ENCODE measurements at places on chromosomes 16 and 17.

DNA sequence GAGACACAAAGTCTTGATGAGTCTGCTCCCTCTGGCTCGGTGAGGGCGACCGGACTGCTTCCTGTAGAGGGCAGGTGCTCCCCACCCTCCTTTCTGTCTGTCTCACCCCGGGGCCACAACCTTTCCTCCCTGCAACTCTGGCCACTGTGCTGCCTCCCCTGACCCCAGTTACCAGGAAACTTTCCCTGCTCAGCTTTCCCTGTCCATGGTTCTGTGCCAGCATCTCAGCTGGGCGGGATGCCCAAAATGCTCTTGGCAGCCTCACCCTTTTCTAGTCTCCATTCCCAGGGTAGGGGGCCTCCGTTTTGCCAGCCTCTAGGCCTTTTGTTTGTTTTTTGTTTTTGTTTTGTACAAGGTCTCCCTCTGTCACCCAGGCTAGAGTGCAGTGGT lies 1.4 kb downstream of the PLD2 start:
- no peak for DNase-seq

- DNase-seq, result no peak
Measured at GRCh38 chr17:20059728-20060188, 50.6 kb downstream of the SPECC1 start.

GRCh38 chr17:75691801-75692626 lies 24.9 kb downstream of the SAP30BP start:
- no peak for DNase-seq

DNA sequence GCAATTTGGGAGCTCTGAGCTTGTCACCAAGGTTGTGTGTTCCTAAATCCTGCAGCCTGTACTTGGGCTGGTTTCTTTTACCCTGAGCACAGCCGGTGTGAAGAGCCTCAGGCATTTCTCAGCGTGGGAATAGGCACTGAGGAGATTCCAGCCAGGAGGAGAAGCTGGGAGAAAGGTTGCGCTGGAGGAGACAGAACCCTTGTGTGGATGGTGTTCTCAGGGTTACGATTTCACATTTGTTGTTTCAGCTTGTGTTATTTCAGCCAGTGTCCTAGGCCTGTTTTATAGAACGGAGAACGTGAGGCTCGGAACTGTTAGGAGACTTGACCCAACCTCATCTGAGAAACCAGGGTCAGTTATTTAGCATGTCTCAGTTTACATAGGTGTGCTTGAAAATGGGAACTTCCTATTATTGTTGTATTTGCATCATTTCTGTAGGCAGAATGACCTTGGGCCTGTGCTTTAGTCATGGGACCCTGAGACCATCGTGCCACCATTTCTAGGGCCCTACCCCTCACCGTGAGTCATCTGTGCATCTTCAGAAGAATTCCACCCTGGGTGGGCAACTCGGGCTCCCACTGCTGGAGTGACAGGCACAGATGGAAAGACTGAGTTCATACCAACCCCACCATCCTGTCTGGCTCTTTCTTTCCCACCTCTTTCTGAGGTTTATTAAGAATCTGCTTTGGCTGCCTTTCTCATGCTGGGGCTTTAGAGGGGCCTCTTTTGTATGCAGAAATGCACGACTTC lies 134.9 kb downstream of the MSI2 start:
- DNase-seq, result no peak

- no peak for DNase-seq
Measured at GRCh38 chr16:46743232-46743719, 4.9 kb downstream of the MYLK3 start.

DNA sequence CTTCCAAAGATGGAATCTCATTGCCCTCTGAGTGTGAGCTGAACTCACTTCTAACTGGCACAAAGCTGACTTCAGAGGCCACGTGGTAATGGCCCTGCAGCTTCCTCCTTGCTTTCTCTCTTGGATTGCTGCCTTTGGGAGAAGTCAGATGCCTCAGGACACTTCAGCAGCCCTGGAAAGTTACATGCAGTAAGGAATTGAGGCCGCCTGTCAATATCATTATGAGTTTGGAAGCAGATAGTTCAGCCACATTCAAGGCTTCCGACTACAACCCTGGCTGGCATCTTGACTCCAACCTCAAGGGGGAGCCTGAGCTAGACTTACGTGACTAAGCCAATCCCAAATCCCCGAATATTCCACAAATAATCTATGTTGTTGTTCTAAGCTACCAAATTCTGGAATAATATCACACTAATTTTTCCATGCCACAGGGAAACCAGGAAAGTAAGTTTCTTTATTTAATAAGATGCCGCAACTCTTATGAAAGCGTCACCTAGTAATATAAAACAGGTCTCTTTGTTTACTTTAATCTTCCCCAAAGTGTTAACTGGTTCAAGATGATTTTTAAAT lies 13.6 kb downstream of the CEP20 start:
- no peak for DNase-seq

- DNase-seq, result no peak
Measured at GRCh38 chr16:85051067-85051581, 23.5 kb downstream of the KIAA0513 start.

DNA sequence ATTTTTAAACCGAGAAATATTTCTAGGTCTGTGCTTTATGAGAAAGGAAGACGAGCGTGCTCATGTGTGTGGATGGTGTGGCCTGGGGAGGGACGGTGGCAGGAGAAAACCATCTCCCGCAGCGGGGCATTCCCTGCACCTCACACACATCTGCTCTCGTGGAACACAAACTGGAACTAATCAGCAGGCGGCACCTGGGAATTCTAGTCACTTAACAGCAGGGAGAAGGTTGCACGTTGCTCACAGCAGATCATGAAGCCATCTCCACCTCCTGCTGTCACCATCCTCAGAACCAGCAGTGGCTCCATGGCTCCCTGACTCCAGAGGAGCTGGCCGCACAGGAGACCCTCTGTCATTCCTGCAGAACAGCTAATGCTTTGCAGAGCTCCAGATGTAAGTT lies 35.2 kb downstream of the ADCY9 start:
- DNase-seq, result no peak

- no peak for DNase-seq
Measured at GRCh38 chr17:42078396-42079043, 19.8 kb downstream of the ZNF385C start.

DNA sequence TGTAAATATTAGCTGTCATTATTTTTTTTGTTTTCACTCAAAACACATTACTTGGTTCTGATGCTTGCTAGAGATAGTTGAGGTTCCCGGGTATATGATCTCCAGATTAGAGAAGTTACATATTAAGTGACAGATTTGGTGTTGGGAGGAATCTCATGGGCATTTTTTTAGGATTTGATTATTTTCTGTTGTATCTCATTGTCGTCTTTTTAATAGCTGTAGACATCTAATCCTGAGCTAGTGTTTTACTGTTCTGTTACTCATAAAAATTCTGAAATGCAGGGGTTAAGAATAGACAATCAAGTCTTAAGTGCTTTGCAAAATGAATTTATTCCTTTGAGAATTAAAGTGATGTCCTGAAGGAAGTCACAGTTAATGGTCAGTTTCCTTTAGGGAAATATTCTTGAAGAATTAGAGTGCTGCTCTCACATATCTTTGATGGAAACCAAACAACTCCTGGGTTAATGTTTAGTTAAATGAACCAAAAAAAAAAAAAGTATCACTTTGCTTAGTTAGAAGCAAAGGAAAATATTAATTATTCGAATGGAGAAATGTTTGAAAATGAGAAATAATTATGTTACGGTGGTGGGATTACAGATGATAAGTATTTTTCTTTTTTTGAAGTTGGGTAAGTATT lies 251.7 kb upstream of the CACNG5 start:
- no peak for DNase-seq

DNA sequence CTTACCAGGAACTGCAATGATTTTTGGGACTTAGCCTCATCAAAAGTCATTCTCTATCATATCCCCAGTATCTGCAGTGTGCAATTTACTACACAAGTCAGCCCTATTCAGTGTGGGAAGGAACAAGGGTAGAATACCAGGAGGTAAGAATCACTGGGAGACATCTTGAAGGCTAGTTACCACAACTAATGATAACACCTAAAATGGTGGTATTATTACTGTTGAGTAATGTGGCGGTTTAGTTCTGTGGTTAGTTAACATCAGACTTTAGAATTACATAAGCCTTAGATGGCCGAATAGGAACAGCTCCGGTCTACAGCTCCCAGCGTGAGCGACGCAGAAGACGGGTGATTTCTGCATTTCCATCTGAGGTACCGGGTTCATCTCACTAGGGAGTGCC lies 567.9 kb upstream of the CDH11 start:
- no peak for DNase-seq

DNA sequence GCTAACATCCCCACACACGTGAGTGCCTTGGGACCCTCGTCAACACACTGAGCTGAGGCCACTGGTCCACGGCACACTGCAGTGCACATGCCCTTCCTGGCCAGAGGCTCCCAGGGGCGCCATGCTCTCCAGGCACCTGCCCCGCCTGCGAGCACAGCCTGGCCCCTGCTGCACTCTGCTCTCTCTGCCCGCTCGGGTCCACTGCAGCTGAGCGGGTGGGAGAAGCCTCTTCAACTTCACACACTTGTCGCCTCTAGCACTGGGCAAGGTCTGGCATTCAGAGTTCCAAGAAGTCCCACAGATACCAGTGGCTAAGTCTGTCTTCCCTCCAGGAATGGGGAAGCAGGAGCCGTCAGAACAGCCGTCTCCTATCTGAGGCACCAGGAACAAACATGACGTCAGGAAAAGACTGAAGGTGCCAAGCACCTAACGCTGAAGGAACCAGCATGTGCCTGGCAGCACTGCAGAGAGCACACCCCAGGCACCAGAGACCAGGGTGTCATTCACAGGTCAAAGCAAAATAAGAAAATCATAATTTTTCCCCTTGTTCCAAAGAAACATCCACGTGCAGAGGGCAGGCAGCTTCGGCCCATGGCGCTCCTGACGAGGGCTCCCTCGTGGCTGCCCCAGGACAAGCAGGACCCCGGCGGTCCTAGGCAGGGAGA lies 82.9 kb downstream of the ZNF778 start:
- DNase-seq, result no peak

DNA sequence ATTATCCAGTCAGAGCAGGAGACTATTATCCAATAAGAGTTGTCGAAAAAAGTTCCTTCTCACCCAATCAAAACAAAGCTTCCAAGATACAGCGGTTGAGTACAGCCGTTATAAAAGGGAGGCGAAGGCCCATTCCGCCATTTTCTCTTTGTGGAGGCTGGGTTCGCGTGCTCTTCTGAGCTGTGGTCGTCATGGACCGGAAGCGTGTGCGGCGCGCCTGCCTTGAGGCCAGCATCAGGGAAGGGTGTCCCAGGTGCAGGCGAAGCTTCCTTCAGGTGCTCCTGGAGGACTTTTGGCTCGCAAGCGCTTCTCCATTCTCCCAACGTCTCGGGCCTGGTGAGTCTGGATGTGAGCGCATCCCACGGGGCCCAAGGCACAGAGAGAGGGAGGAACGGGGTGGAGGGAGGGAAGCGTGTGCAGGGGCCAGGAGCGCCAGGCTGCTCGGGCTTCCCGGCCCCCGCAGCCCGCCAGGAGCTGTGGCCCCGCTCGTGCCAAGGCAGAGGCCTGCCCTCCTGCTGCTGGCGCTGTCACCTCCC lies 99.2 kb downstream of the GOSR1 start:
- no peak for DNase-seq

GRCh38 chr17:76523084-76524037 lies 14.1 kb downstream of the CYGB start:
- DNase-seq, result no peak

GRCh38 chr16:67199808-67200198 lies 872 bp downstream of the ELMO3 start:
- DNase-seq, result peak; percentile 64

- no peak for DNase-seq
Measured at GRCh38 chr17:31224366-31224765, 72.7 kb downstream of the OMG start.

DNA sequence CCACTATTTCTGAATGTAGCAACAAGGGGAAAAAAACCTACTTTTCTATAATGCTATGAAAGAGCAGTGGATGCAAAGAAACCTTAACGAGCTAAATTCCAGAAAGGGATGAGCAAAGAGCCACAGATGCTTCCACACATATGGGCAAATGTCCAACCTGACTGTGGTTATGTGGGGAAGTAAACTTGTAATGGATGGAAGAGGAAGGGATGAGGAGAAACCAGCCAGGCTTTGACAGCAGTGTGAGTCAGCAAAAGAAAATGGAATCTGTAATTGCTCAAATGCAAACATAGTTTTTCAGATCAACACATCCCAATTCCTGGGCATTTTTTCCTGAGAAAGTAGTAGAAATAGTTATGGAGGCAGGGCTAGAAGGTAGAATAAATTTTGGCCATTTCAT lies 204.8 kb upstream of the CPHXL start:
- no peak for DNase-seq

Measured in RWPE2 (cell line).